Activated CD4-positive, alpha-beta T cell treated with anti-CD3 and anti-CD28 coated beads for 4 hours (primary cell): ENCODE measurements at places on chromosomes 5 and 9.
A peak's percentile ranks its signal among the peaks of the same experiment; 100 is the strongest.

GRCh38 chr9:4864234-4864661 is 71.5 kb downstream of the RCL1 start:
- DNase-seq = no peak

GRCh38 chr9:4111233-4112008 is 188.4 kb downstream of the GLIS3 start:
- DNase-seq = no peak

DNA sequence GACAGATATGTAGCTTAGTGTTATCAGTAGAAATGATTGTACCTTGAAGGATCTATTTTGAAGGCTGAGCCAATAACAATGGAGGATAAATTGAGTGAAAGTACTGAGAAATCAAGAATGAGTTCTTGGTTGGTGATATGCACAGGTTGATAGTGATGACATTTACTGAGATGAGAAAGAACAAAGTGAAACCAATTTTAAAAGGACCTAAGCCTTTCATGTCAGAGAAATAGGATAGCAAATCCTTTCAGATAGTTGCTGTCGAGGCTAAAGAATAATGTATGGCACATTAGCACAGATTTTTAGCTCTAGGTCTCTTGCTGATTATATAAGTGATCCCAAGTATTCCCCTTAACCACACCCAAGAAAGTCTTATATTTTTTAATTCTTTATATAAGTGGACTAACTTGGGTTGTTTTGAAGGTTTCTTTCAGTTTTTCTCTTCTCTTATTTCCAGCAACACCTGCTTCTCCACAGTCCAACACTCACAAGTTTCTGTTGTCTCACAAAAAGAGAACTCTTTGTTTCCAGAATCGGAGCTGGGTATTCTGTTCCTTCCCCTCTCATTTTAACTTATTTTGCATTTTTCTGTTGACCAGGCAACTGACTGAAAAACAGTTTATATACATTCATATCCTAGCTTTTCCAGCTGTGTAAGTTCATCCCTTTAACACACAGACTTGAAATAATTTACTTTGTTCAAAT is 286.9 kb upstream of the ATP10B start:
- DNase-seq = no peak

GRCh38 chr9:100739666-100740065 is 161.8 kb downstream of the CAVIN4 start:
- DNase-seq = no peak

GRCh38 chr9:72396247-72397091 is 31.5 kb upstream of the ZFAND5 start:
- DNase-seq = no peak

GRCh38 chr9:134338394-134339182 is 12.3 kb downstream of the RXRA start:
- no peak for DNase-seq

GRCh38 chr9:131436376-131436775 is 42.5 kb downstream of the PRRC2B start:
- DNase-seq = no peak

DNA sequence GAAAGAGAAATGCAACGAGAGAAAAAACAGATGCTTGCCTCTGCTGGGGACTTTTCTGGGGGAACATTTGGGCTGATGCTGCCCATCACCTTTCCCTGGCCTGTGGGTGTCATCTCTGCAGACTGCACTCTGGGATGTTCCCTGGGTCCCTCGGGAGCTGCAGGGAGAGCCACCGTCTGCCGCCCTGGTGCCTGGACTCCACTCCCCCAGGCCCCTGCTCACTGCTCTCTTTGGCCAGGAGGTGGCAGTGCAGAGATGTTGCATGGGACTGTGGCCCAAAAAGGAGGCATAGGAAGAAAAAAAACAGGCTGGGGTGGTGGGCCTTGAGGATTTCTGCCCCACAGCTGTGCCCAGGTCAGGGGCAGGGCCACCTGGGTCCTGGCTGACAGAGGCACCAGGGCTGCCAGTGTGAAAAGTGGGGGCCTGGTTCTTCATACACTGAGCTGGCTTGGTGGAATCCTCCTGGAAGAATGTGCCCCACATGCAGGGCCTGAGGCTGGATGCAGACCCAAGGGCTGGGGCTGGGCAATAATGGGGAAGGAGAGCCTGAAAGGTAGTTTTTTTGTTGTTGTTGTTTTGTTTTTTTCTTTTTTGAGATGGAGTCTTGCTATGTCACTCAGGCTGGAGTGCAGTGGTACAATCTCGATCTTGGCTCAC is 353.6 kb downstream of the SLIT3 start:
- no peak for DNase-seq

DNA sequence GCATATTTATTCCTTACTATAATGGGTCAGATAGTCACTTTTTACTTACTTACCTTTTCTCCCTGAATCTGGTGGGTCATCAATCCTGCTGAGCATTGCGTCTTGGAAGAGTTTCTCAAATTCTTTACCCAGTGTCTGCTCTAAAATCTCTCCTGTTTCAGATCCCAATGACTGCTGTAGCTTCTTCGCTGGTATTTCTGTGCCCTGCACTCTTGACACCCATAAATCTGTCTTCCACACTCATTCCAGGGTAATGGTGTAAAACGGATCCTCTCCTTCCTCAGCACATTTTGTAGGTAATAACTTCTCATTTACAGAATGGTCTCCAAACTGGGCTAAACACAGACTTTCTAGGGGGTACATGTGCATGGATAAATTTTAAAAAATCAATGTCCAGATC is 407.4 kb downstream of the DMAC1 start:
- DNase-seq = no peak

DNA sequence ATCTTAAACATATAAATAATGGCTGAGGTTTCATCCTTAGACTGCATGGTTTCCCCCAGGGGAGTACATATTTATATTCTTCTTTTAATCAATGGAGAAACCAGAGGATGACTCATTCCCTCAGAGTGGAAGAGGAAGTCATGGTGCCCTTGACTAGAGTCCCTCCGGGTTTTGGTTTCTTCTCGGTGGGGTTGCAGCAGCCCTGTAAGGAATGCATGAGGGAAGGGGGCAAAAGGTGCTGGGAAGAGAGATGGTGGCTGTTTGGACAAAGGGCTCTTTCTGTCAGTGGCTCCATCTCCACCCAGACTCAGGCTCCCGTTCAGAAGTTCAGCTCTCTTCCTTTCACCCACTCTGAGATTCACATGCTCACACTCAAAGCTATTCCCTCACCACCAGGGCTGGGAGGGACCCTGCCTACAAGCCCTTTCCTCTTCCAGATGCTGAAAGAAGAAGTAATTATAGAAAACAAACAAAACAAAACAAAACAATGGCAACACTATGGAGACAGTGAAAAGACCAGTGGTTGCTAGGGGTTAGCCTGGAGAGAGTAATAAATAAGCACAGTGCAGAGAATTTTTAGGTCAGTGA is 129.8 kb upstream of the IL12B start:
- no peak for DNase-seq

DNA sequence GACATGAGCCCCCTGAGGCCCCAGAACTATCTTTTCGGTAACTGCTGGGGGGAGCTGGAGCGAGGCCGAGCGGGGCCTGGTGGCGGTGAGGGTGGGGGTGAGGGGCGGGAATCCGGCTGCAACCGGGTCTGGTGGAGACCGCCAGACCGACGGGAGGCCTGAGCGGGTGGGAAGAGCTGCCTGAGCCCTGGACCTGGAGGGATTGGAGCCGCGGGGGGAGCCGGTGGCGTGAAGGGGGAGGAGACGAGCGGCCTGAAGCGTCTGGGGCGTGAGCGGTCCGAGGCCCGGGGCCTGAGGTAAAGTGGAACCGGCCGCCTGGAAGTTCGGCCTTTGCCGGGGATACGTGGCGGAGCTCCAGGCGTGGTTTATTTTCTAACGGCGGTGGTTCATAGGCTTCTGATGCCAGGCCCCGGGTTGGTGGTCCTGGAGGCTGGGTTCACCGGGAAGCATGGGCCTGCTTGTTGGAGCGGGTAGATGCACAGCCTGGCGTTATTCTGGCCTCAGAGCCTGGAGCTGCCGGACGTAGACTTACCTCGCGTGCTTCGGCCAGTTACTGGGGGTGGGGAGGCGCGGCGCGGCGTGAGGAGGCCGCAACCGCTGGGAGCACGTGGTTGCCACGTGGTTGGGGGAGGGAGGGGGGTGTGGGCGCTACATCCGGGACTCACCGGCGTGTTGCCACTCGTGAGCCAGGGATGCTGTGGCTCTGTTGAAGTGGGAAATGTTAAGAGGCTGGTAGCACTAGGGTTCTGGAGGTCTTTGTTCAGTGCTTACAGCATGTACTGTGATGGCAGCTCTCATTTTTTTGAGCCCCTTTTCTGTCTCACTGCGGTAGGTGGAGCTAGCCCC is 544 bp downstream of the NPM1 start:
- DNase-seq = peak; percentile 82

DNA sequence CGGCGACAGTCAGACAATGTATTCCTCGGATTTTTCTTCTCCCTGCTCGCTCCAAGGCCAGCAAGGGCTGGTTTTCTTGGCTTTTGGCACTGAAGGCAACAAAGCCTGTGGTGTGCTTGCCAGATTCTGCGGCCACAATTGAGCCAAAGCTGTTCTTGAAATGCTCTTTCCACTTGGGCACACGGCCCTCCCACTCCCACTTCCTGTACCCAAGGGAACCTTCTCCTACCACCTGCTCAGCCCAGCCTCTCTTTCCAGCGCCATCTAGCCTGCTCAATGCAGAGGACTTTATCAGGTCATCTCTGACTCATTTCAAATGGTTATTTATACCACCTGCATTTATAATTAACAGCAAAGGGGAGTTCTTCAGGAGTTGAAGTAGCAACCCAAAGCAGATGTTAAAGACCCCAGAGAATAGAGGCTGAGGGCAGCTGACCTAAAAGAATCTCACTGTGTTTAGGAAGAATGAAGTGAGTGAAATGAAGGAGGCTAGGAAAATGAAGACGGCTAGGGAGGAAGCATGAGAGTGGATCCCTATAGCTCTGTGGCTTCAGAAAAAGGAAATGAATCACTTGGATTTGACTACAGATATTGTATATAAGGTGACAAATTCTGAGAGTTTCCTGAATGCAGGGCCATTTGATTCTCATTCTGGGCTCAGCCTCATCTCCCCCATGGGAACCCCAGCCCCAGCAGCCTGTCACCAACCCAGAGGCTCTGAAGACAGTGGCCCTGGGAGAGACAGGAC is 439.0 kb downstream of the ENC1 start:
- no peak for DNase-seq

- DNase-seq = peak; percentile 18
Measured at GRCh38 chr5:75668977-75669689, 48.1 kb downstream of the POC5 start.

DNA sequence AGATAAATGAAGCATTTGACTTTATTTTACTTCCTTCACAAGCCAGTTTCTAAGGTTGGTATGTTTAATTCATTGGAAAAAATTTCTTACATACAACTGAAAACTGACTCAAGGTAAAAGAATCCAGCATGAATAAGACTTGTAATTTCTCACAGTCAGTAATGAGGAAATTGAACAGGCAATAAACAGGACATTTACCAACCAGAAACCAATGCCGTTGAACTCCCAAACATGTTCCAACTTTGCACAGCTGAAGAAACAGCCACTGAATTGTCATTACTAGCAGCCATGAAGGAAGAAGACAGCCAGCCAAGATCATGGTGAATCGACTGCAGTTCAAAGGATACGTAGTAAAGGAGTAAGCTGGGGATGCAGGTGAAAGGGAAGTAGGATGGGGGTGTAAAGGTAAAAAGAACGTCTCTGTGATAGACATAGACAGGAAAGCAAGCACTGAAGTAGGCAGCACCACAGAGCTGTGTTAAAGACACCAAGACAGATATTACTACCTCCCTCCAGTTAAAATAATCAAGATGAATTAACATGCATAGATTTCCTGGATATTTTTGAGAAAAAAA is 21.3 kb upstream of the SLC12A2 start:
- no peak for DNase-seq

GRCh38 chr9:123337971-123338370 is 18.0 kb upstream of the CRB2 start:
- DNase-seq = no peak

- no peak for DNase-seq
Measured at GRCh38 chr9:115369322-115369957, 251.5 kb upstream of the TNC start.

- DNase-seq = no peak
Measured at GRCh38 chr9:4894076-4894475, 91.0 kb upstream of the JAK2 start.

GRCh38 chr9:131641618-131642495 is 96.5 kb downstream of the PRRT1B start:
- no peak for DNase-seq

DNA sequence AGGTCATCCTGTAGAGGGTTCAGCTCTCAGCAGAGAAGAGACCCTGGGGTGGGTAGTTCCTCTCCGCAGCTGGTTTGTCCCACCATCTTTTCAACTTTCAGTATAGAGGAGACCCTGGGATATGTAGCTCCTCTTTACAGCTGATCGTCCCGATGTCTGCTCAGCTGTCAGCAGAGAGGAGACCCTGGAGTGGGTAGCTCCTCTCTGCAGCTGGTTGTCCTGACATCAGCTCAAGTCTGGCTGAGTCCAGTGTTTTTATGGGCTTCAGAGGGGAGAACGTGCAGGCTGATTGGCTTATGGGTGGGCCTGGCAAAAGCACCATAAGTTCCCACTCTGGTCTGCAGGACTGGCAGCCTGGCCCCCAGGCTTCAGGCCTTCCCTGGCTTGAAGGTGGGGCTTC is 80.8 kb downstream of the NLN start:
- DNase-seq = no peak

DNA sequence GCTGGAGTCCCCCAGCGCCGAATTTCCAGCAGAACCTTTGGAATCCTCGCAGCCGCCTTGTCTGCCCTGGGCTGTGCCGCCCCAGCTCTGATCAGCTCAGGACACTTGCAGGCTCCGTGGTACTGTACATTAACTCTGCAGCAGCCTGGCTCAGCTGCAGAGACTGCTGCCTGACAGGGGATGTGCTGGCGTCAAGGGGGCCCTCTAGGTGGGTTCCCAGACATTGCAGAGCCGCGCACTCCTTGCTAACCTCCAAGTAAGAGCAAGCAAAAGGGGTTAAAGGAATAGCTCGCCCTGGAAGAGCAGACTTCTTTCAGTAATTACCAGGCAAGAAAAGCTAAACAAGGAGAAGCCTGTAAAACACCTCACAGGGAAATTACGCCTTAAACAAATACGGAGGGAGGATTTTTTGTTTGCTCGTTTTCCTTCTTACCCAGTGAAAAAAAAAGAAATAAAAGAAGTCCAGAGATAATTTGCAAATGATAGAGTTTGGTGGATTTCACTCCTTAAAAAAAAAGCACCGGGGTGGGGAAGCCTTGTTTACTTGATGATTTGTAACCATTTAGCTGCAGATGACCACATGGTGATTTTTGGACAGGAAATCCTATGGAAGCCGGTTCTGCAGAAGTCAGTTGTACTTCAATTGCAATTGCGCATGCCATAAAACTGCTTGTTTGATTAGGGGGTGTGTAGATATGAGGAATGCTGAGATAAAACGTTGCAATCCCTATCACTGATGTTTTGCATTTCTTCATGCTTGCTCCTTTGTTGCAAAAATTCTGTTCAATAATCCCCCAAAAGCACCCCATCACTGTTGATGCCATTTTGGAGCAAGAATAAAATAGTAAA is 305.8 kb downstream of the PDE4D start:
- no peak for DNase-seq

DNA sequence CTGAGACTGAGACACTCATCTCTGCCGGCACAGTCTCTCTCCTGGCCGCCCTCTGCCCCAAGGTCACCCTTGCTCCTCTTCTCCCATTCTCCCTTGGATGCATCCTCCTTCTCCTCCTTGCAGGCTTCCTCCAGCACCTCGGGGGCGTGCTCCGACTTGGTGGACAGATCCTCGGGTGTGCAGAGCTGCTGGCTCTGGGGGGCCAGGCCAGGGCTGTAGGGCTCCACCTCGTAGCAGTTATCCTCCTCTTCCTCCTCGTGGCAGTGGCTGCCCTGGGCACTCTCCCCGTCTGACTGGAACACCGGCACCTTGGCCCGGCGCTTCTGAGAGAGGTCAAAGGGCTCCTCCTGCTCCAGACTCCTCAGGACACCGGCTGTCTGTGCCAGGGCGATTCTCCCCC is 63.3 kb downstream of the ZNF366 start:
- DNase-seq = no peak
